Lower leg skin (tissue), 4 donors: ENCODE measurements at places on chromosomes 7 and 10. TPM values are rescaled to one million over a fixed set of nuclear protein-coding genes. Genes with fewer than 3 reads are reported as not detected.

- no peak for DNase-seq
Measured at GRCh38 chr7:92423710-92424131, 23.6 kb upstream of the GATAD1 start.

GRCh38 chr7:45197461-45197860 is 39.9 kb downstream of the RAMP3 start:
- DNase-seq = no peak

The AGR3 gene
- total RNA-seq = 2.0 TPM

GRCh38 chr10:116899626-116900025 is 50.3 kb downstream of the ENO4 start:
- no peak for DNase-seq

The PILRA gene
- 2.4 TPM for total RNA-seq

The MMD2 gene
- total RNA-seq = not detected

The HABP2 gene
- not detected for total RNA-seq
